ENCODE measurements at places on chromosomes 6 and 20.

GRCh38 chr6:161161121-161161520 lies 112.7 kb downstream of the AGPAT4 start:
- no peak for DNase-seq

DNA sequence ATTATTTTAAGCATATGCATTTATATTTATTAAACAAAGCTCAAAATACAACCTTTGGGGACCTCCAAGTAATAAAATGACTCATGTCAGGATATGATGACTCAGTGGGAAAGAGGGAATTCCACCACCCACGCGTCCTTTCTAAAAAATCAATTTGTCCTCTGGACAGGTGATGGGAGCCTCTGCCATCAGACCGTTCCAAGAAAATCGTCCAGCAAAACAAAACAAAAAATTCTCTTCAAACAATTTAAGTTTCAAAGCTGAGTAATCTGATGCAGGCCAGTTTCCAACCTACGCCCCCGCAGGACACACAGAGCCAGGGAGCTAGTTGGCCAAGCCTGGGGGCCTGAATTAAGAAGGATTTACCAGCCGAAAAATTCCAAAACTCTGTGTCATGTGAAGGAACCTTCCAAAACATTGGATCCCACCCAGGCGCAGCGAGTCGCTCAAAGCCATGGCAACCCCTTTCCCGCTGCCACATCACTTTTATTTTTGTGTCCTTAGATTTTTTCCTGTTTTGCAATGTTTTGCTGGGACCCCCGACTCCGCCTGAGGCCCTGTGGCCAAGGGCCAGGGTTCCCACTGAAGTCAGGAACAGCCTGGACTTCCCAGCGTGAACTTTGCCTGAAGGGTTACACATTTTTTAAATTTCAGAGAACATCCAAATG lies 95.3 kb downstream of the NFATC2 start:
- DNase-seq, result no peak

DNA sequence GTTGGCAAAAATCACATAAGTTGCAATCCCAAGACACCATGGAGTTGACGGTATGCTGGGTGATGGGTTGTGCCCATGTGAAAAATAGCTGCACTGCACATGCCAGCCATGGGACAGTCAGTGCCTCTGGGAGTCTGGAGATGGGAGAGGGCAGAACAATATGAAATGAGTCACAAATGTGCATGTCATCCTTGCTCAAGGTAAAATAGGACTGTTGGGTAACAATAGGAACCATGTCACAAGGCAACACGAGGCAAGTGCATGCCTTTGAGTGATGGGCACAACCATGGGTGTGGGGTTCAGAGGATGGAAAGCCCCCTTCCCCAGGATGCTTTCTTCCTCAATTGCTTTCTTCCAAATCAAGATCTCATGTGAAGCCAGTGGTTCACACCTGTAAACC lies 70.5 kb upstream of the PIM1 start:
- DNase-seq, result no peak

- no peak for DNase-seq
These were observed 62.8 kb downstream of the JARID2 start for GRCh38 chr6:15308435-15309213.

DNA sequence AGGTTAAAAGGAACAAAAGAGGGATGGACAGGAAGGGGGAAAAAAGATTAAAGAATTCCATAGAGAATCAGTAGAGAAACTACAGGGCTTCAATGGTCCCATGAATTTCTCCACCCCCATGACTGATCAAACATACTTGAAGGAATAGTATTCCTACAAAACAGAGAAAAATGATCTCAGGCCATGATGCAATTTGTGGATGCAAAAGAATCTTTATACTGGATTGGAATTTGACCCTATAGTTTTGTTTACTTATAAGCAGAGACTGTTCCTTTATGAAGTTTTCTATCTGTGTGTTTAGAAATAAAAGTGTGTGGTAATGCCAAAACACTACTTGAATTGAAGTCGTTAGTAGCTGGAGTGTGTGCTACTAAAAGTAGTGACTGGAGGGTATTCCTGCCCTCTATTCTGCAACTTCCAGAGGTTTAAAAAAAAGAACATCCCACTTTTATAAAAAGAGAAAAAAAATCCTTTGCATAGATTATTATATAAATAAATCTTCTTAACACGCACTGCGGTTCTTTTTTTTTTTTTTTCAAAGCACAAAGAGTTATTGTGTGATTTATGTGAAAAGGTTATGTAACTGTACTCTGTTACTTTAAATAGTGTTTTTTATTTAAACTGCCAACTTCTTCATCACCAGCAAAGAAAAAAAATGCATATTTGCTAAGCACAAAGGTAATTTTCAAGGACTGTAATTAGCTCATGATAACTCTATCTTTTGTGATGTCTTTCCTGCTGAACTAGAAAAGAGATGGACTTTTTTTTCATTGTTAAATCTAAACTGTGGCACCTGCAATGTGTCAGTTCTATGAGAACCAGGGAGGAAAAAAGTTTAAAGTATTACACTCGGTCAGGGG lies 214.5 kb upstream of the CITED2 start:
- DNase-seq, result no peak

DNA sequence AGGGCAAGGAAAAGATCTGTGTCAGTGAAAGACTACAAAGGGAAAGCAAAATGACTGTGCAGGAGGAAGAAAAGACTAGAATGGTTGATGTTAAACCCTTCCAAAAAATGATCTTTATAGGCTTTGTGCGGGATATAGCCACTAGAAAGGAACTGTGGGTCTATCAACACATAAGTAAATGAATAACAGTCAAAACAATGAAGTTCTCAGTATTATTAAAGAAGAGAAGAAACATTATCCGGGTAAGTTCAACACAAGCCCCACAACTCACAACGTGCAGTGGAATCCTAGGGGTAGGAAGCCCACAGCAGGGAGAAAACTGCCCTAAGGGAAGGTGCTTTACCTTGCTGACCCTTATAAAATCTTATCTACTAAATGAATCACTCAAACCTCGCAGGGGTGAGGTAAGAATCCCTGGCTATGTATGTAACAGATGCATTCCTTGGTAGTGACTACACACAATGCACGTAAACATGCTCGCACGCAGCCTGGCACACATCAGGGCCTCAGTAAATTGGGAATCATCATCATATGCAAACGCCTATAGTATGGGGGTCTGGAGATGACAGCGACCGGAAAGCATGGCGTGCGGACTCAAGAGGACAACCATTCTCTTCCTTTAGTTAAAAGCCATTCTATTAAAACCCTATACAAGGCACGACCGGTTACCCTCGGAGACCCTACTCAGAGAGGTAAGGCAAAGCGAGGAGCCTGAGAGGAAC lies 11.3 kb downstream of the TFAP2A start:
- DNase-seq, result no peak

DNA sequence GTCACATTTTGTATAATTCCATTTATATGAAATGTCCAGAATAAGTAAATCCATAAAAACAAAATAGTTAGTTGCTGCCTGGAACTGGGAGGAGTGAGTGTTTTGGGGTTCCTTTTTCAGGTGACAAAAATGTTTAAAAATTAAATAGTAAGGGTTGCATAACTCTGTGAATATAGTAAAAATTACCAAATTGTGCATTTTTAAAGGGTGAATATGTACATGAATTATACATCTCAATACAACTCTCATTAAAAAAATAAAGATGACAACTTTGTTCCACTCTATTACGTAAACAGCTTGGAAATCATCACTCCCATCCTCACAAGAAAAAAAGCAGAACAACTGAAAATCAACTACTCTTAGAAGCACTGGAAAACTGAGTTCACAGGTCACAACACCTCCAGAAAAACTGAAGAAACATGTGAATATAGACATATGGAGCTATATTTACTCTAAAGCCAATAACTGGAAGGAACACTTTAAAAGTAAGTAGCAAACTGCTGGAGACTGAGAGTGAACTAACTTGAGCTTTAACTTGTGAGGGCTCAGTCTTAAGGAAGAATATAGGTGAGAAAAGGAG lies 40.0 kb downstream of the RANBP9 start:
- DNase-seq, result no peak

- DNase-seq, result peak; percentile 49
These were observed 45.0 kb downstream of the SLC23A2 start for GRCh38 chr20:4956200-4956810.

GRCh38 chr6:127300411-127300810 lies 33.7 kb downstream of the RNF146 start:
- no peak for DNase-seq

- DNase-seq, result no peak
These were observed 39.6 kb upstream of the NOX3 start for GRCh38 chr6:155495011-155495768.

DNA sequence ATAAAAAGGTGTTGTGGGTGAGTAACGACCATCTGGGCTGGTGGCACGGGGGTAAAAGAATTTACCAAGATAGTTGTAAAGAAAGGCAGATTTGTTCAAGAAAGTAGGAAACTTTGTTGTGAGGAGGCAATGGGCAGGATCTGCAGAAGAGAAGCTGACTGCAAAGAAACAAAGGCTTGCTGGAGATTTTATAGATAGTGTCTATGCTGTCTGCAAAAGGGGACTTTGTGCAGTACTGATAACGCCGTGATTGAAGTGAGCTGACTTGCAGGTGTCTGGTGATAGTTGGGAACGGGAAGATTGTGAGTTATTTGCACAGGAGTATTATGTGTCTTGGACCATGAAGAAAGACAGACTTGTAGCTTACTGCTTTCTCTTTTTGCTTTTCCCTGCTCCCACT lies 36.8 kb upstream of the GSTA3 start:
- no peak for DNase-seq

DNA sequence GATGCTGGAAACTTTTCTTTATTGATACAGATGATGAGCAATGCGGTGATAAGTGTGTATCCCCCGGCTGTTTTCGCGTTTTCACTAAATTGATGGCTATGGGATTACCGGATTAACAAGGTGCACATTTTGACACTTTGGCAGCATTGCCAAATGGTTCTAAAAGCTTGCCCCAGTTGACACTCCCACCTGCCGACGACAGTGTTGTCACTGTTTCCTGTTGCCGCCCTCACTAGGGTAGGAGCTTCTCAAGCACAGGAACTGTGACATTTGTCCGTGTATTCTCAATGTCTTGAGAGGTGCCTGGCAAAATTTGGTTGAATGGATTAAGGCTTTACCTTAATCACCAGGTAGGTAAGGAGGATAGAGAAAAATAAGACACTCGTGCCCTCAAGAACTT lies 9.8 kb upstream of the MAPK13 start:
- DNase-seq, result no peak

DNA sequence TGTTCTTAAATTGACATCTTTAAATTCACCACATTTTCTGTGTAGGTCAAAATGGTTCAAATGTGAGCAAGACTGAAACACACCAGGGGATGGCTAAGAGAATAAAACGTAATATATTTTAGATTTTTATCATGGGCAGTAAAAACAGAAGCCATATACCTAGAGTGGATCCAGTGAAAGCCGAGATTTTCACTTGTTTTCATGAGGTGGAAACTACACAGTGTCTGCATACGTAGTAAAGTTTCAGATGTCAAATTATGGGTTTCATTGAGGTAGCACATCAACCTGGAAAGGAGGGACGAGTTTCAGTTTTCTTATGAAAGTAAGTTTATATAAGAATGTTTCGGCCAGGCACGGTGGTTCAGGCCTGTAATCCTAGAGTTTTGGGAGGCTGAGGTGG lies 25.9 kb downstream of the METTL24 start:
- DNase-seq, result no peak

DNA sequence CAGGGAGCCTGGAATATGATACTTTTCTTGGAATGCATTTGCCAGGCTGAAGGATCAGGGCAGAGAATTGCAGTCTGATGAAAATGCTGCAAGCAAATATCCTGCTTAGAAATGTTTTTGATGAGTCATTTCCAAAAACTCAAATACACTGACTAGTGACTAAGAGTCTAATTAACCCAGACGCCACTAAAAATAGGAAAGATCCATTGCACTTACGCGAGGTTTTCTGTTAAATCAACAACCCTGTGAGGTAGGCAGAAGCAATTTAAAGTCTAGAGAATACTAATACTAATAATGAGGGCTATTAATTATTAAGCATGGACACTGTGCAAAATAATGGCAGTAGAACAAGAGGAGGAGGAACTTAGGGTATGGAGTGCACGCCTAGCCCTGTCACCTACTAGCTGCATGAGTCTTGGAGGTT lies 130.1 kb upstream of the DOK5 start:
- no peak for DNase-seq

DNA sequence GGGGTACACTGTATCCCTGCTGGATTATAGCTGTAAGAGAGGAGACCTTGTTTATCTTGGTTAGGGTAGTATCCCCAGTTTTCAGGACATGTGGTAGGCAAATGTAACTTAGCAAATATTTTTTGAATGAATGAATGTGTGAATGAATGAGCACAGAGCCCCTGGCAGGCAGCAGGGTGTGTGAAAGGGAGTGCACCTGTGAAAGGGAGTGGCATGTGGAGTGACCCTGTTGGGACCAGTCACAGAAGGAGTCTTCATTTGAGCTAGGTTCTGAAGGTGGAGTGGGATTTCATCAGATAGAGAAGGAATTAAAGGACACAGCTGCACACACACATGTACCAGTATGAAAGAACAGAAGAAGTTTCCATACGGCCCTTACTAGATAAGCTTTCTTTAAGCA lies 4.9 kb downstream of the SMAP1 start:
- DNase-seq, result no peak

- DNase-seq, result no peak
These were observed 150.0 kb upstream of the SLC22A16 start for GRCh38 chr6:110626442-110626841.

GRCh38 chr20:44135417-44136204 lies 51.4 kb downstream of the JPH2 start:
- no peak for DNase-seq

DNA sequence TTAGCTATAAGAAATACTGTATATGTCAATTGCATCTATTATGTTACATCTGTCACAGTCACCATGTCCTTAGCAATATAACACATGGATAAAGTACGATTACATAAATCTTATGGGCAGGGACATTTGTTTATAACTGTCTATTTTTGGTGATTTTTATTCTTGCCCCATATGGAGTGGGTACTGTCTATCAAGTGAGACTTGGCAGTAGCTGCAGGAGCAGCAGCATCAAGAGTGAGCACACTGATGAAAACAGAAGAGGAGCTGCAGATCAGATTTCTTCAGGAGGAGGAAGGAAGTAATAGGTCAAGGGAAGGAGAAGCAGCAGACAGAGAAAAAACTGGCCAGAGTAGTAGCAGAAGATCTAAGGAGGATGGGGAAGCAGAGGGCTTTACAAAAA lies 516.7 kb downstream of the C6orf118 start:
- no peak for DNase-seq

DNA sequence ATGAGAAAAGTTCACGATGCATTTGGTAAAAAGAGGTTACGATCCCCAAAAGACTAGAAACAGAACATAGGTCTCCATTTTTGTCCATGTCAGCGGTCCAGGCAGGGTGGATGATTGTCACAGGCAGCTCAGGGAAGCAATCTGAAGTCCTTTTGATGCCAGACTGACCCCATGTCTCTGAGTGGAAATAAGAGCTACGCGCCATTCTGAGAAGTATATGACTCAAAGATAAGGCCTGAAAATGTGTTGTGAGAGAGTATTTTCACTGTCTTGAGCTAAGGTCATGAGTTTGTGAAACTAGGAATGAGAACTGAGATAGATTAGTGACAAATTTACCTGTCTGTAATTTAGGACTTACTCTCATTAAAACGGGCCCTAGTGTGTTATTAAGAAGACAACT lies 69.5 kb downstream of the LYRM4 start:
- DNase-seq, result no peak

All from bone marrow (tissue), 2 donors.